ENCODE measurements at places on chromosomes 16 and 17.

GRCh38 chr16:83343935-83344366 is 463.8 kb upstream of the HSBP1 start:
- no peak for DNase-seq

DNA sequence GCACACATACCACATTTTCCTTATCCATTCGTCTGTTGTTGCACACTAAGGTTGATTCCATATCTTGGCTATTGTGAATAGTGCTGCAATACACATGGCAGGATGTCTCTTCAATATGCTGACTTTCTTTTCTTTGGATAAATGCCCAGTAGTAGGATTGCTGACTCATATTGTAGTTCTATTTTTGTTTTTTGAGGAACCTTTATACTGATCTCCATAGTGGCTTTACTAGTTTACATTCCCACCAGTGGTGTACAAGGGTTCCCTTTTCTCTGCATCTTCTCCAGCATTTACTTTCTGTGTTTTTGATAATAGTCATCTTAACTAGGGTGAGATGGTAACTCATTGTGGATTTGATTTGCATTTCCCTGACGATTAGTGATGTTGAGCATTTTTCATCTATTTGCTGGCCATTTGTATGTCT is 118.1 kb downstream of the STXBP4 start:
- no peak for DNase-seq

GRCh38 chr17:6195123-6195522 is 124.9 kb downstream of the WSCD1 start:
- DNase-seq, result no peak

- DNase-seq, result no peak
Measured at GRCh38 chr17:49547566-49547965, 28.1 kb upstream of the NXPH3 start.

GRCh38 chr17:76013377-76013932 is 12.8 kb downstream of the CDK3 start:
- no peak for DNase-seq

GRCh38 chr17:1650731-1651558 is 1.3 kb upstream of the RILP start:
- no peak for DNase-seq

GRCh38 chr17:34619687-34620217 is 40.4 kb downstream of the TMEM132E start:
- DNase-seq, result no peak

DNA sequence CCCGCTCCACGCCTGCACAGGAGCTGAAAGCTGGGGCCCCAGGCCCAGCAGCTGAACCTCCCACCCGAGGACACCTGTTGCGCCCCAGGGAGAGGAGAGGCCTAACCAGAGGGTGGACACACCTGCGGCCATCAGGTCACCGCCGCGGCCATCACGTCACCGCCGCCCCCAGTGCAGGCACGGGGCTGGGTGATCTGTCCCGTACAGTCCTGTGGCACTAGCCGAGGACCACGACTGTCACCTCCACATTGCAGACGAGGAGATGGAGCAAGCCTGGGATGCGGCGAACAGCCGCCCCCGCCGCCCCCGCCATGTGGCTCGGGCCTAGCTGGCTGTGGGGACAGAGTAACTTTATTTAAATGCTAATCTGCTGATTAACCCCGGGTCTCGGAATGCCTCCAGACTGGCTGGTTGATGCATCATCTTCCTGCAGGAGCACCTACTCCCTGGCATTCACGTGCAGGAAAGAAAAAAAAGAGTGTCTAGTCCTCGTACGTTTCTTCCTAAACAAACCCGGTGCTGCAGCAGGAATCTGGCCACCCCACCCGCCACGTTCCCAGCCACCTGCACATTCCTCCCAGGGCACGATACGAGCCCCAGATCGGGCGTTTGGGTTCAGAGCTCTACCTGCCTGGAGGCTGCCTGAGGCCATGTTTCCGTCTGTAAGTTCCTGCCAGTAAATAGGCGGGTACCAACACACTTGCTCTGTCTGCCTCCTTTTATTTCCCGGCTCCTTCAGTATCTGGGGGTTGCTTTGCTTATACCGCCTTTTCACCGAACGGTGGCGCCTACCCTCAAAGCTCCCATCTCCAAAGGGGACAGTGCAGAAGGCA is 29.9 kb downstream of the PIEZO1 start:
- DNase-seq, result no peak

DNA sequence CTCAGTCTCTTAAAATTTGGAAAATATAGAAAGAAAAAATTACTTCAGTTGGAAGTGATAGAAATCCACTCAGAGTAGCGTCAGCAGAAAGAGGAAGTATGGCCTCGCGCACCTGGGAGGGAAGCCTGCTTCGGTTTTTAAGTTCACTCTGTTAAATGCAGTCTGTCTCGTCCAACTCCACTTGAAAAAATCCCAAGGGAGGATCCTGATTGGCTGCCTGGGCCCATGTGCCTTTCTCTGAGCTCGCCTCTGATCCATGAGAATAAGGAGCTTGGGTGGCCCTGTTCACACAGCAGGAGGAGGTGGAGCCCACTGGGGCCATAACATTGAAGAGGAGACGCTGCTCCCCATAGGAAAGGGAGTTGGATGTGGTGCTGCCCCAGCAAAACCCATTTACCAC is 40.7 kb downstream of the DNAJA2 start:
- DNase-seq, result no peak

GRCh38 chr17:73091410-73091769 is 1.1 kb downstream of the SLC39A11 start:
- no peak for DNase-seq

DNA sequence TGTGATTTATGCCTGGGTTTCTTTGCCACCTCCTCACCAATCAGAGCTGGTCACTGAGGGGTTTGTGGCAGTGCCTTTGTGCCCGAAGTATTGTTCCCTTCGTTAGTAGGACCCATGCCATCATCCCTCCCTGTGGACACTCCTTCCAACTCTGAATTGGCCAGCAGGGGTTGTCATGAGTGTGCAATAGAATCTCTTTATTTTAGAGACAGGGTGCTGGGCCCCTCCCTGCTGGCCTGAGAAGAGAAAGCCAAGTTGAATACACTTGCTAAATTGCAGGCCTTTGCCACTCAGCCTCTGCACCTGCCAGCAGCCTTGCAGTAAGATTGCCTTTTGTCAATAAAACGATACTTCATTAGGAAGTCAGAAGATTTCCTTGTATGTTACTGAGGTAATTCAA is 40.7 kb upstream of the SLC12A3 start:
- no peak for DNase-seq

GRCh38 chr17:78266231-78266631 is 34.8 kb downstream of the TMEM235 start:
- no peak for DNase-seq

GRCh38 chr16:53576210-53576609 is 73.2 kb upstream of the AKTIP start:
- DNase-seq, result no peak

GRCh38 chr16:4684763-4685162 is 8.6 kb upstream of the NUDT16L1 start:
- DNase-seq, result no peak

DNA sequence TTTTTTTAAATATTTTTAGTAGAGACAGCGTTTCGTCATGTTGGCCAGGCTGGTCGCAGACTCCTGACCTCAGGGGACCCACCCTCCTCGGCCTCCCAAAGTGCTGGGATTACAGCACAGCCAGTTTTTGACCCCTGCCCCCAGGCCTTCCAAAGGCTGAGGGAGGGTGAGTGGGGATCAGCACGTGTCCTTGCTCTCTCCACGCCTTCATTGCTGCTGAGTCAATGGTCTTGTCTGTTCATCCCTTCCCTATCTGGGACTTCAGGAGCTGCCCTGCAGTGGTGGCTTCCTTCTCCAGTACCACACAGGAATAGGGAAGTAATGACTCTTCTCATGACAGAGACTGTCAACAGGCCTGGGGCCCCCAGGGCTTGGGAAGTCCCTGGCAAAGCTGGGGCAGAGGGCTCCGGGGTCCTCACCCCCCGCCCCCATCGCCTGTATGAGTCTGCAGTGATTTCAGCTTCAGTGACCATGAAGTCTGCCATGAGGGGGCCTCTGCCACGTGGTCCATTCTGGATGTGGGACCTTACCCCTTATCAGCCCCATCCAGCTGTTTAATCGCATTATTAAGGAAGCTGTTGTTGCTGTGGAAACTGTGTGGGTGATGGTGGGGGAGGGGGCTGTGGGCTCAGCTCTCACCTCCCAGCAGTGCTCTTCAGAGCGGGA is 6.1 kb downstream of the ABCC3 start:
- DNase-seq, result no peak

GRCh38 chr16:72884037-72884436 is 163.9 kb downstream of the ZFHX3 start:
- no peak for DNase-seq

- DNase-seq, result no peak
Measured at GRCh38 chr16:77762262-77762661, 26.1 kb upstream of the VAT1L start.

DNA sequence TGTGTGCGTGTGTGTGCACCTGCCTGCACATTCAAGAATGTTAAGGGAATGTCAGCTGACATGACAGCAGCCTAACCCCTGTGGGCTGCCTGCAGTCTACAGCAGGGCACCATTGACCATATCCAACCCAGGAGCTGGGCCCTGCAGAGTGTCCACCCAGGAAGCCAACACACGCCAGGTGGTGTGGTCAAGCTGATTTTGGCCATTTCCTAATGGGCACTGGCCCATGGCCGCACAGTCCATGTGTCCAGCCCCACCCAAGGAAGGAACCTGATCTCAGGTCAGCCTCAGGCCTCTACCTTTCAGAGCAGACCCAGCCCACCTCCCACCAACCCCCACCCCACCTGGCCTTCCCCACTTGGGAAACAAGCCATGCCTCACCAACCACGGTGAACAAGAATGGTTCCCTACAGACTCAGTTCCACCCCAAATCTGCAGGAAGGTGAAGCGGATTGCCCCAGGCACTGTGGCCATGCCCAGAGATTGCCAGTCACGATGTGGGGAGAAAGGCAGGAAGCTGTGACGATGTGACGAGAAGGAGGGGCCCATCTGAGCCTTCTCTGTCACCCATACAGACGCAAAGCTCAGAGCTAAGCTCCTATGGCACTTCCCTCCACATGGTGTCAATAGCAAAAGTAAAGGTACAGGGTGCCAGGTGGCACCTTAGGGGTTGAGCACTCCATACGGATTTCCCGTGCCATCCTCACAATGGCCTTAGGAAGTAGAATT is 77.5 kb downstream of the ZNF423 start:
- no peak for DNase-seq

GRCh38 chr17:82118815-82119380 is 20.9 kb upstream of the FASN start:
- DNase-seq, result no peak

GRCh38 chr17:58371300-58371950 is 19.4 kb upstream of the SUPT4H1 start:
- no peak for DNase-seq

- no peak for DNase-seq
Measured at GRCh38 chr16:55824473-55825000, 8.4 kb downstream of the CES1 start.

DNA sequence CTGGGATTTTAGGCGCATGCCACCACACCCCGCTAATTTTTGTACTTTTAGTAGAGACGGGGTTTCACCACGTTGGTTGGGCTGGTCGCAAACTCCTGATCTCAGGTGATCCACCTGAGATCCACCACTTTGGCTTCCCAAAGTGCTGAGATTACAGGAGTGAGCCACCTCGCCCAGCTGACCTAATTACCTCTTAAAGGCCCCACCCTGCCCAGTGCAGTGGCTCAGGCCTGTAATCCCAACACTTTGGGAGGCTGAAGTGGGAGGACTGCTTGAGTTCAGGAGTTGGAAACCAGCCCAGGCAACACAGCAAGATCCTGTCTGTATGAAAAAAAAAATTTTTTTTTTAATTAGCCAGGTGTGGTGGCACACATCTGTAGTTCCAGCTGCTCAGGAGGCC is 2.9 kb upstream of the COASY start:
- no peak for DNase-seq

DNA sequence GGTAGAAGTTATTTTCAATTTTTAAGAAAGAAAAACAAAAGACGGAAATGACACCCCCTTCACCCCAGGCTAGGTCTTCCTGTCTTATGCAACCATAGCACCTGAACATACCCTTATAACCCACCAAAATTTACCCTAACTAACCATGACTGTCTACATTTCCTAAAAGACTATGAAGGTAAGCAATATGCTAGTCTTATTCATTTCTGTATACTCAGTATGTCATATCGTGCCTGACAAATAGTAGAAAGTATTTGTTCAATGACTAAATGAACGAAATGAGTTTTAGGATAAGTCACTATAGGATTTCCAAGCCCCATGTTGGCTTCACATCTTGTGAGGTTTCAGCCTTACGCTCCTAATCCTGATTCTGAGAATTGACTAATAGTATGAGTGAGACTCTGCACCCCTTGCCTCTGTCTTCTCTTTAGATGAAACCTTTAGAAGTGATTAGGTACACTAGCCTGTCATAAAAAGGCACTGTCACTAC is 6.5 kb downstream of the ADAT1 start:
- DNase-seq, result peak; percentile 17

GRCh38 chr16:16073001-16073545 is 123.7 kb downstream of the ABCC1 start:
- DNase-seq, result no peak

DNA sequence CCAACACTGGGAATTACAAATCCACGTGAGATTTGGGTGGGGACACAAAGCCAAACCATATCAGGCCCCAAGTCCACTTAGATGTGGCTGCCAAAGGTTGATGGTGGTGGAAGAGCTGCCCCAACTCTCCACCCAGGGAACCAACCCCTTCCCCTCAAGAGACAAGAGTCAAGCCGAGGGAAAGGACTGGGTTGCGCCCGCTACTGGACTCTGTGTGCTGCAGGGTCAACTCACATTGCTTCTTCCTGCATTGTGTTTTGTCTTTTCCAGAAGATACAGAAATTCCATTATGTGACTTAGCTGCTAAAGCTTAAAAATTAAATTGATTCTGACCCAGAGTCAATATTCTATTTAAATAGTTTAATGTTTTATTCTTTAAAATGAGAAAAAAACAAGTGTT is 58.5 kb downstream of the ADAMTS18 start:
- DNase-seq, result no peak

DNA sequence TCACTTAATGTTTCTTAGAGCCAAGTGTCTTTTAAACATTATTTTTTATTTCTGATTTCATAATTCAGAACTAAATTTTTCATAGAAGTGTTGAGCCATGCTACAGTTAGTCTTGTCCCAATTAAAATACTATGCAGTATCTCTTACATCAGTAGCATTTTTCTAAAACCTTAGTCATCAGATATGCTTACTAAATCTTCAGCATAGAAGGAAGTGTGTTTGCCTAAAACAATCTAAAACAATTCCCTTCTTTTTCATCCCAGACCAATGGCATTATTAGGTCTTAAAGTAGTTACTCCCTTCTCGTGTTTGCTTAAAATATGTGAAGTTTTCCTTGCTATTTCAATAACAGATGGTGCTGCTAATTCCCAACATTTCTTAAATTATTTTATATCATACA is 13.6 kb upstream of the BCAS3 start:
- no peak for DNase-seq

DNA sequence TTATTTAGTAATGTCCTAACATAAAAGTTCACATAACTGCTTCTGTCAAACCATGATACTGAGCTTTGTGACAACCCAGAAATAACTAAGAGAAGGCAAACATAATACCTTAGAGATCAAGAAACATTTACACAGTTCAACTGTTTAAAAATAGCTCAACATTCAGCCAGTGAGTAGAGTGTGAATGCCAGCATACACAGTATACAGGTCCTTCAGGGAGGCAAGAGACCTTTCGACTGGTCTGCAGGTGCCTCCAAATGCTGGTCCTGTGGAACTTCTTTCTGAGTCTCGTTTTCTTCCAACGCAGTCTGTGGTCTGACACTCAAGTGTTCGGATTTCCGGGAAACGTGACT is 10.3 kb downstream of the MRPS23 start:
- no peak for DNase-seq
